ENCODE measurements at places on chromosomes 5 and 9. TPM values are rescaled to one million over a fixed set of nuclear protein-coding genes. Genes with fewer than 3 reads are reported as not detected.

GRCh38 chr5:87119588-87119987, 148.1 kb upstream of the RASA1 start:
- H3K27me3 ChIP-seq, result no peaks in the 10 kb centered on the region
- H3K4me1 ChIP-seq, result peaks cover 52% of the 10 kb centered on the region
- peak overlapping the region; percentile 92 for H3K27ac ChIP-seq
- no peaks in the 10 kb centered on the region for H3K36me3 ChIP-seq
- no peak overlapping the region for H3K4me3 ChIP-seq
- no peak for DNase-seq

- no peaks in the 10 kb centered on the region for H3K27me3 ChIP-seq
- DNase-seq, result no peak
- no peak overlapping the region for H3K4me3 ChIP-seq
- no peak overlapping the region for H3K27ac ChIP-seq
Measured at GRCh38 chr5:135241536-135241935, 157.5 kb downstream of the MACROH2A1 start.

GRCh38 chr5:36740259-36740898, 134.0 kb downstream of the SLC1A3 start:
- H3K27me3 ChIP-seq, result no peaks in the 10 kb centered on the region
- no peak for DNase-seq
- no peak overlapping the region for H3K4me3 ChIP-seq
- H3K36me3 ChIP-seq, result no peaks in the 10 kb centered on the region
- no peak overlapping the region for H3K27ac ChIP-seq

DNA sequence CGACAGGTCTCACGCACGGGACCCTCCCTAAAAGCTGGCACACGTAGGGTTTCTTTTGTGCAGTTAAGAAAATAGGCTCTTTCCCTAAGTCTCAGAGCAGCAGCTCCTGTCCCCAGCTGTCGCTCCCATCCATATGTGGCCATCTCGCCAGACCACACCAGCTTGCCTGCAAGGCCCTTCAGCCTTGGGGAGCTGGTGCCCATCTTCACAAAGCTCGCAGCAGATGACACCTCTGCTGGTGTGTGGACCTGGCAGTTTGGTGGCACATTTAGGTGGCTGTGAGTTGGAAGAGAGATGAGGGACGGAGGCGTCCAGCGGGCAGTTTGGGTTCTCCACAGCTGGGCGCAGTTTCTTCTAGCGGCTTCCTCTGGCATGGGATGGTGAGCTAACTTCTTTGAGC, 239.0 kb downstream of the FANCC start:
- no peak overlapping the region for H3K27ac ChIP-seq
- no peaks in the 10 kb centered on the region for H3K4me1 ChIP-seq
- peaks cover 29% of the 10 kb centered on the region for H3K36me3 ChIP-seq

DNA sequence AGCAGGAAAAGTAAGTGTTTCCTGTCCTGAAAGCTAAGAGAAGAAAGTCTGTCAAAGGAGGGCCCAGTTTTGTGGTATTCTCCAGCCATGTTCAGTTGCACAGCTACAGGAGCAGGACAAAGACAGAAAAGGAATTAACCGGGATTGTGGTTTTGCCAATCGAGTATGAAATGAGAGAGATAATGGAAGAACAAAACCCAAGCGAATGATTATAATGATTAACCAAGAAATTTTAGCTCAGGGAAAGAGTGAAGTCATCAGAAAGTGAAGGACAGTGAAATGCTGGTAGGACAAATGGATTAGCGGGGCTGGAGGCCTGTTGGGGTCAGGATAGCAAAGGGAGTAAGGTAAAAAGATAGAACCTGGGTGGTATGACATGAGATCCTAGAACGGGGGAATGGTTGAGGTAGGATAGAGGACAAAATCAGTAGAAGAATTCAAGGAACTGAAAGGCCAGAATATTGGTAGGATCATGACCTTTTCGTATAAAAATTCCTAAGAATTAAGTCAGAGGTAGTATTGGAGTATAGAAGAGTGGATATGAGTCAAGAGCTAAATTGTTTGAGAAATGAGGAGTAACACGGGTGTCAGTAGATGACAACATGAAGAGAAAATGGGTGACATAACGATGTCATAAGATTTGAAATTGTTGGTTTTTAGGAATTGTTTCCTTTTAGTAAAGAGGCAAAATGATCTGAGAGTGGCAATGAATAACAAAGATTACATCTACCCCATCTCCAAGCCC, 52.8 kb downstream of the DIAPH1 start:
- H3K36me3 ChIP-seq, result peaks cover 24% of the 10 kb centered on the region
- no peaks in the 10 kb centered on the region for H3K27me3 ChIP-seq
- no peak for DNase-seq
- no peak overlapping the region for H3K4me3 ChIP-seq

DNA sequence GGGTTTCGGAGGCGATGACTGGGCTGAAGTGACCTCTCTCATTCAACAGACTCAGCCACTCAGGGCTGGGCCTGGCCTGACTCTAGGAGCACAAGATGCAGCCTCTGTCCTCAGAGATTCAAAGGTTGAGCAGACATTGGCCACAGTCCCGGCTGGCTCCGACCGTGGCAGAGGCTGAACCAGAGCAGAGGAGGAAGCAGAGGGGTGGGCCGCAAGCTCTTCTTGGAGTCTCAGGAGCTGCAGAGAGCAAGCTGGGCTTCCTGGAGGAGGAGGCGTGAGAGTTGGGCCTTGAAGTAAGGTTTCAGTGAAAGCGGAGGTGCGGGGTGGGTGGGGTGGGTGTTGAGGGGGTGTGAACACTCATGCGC, 37.6 kb downstream of the ALG2 start:
- no peak overlapping the region for H3K4me3 ChIP-seq
- no peak for DNase-seq

DNA sequence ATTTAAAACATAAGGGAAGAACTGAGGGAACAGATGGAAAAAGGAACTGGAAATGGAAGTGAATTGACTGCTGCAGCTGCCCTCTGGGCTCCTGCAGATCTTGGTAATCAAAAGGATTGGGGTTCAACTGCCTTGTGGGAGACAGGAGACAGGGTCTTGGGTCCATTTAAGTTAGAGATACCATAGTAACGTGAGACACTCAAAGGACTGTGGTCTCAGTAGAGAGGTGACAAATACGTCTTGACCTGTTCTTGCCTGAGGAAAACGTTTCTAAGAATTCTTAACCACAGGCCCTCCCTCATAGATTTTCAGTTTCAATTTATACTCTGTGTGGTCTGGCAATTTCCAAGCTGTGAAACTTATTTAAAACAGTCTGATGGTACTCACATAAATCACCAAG, 100.8 kb upstream of the DHFR start:
- no peak overlapping the region for H3K4me3 ChIP-seq
- DNase-seq, result no peak
- no peaks in the 10 kb centered on the region for H3K27me3 ChIP-seq
- no peak overlapping the region for H3K27ac ChIP-seq
- no peaks in the 10 kb centered on the region for H3K4me1 ChIP-seq
- peaks cover 8% of the 10 kb centered on the region for H3K36me3 ChIP-seq

DNA sequence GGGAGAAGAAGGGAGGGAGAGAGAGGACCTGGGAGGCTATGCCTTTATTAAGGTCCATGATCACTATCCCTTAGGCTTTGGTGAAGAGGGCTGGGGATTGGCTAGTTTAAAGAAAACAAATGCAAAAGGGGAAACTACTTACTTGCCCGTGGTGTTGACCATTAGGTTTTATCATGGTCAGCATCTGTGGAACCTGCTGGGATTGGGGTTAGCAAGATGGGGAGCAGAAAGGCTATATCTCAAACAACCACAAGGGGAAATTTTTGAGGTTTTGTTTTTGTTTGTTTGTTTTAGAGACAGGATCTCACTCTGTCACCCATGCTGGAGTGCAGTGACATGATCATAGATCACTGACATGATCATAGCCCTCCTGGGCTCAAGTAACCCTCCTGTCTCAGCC, 9.0 kb upstream of the RAD23B start:
- no peak for DNase-seq
- peaks cover 45% of the 10 kb centered on the region for H3K4me1 ChIP-seq
- no peak overlapping the region for H3K4me3 ChIP-seq
- H3K27me3 ChIP-seq, result no peaks in the 10 kb centered on the region

DNA sequence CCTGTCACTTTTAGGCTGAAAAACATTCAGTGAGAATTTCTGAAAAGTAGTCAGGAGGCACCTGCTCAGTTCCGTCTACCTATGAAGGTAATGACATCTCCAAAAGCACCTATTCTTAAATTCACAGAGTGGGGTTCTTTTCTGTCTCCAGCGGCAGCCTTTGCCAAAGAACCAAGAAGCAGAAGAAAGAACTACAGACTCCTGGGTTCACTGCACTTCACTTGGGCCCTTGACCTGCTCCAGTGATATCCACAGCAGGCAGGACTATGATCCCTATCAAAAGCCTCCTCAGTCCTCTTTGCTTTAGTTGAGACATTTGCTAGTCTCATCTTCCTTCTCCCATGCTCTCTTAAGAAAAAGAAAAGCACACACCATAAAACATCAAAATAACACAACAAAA, 19.7 kb upstream of the PLPP6 start:
- H3K27me3 ChIP-seq, result no peaks in the 10 kb centered on the region
- no peaks in the 10 kb centered on the region for H3K36me3 ChIP-seq
- H3K4me3 ChIP-seq, result no peak overlapping the region

GRCh38 chr5:74503-75109, 17.4 kb upstream of the PLEKHG4B start:
- no peaks in the 10 kb centered on the region for H3K36me3 ChIP-seq
- H3K27me3 ChIP-seq, result peaks cover 100% of the 10 kb centered on the region
- no peak overlapping the region for H3K27ac ChIP-seq
- no peak for DNase-seq
- no peaks in the 10 kb centered on the region for H3K4me1 ChIP-seq
- H3K4me3 ChIP-seq, result no peak overlapping the region

GRCh38 chr5:113062869-113063508, 86.4 kb downstream of the DCP2 start:
- H3K4me1 ChIP-seq, result no peaks in the 10 kb centered on the region
- DNase-seq, result no peak
- no peak overlapping the region for H3K27ac ChIP-seq

DNA sequence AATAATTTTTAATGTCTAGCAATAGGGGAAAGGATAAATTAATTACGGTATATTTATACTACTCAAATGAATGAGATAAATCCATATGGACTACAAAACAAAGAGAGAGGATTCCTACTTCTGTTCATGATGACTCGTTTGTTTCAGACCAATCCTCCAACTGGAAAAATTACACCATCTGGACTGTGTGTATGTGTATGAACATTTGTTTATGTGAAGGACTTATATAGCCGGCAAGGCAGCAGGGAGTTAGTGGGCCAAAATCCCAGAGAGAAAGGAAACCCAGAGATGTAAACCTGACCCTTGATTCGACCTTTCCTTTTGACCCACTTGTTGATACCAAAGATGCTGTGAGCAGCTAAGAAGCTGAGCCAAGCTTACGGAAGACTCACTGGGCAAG, 20.1 kb downstream of the PDE6A start:
- H3K4me1 ChIP-seq, result no peaks in the 10 kb centered on the region
- H3K36me3 ChIP-seq, result no peaks in the 10 kb centered on the region
- no peak overlapping the region for H3K27ac ChIP-seq
- H3K4me3 ChIP-seq, result no peak overlapping the region

DNA sequence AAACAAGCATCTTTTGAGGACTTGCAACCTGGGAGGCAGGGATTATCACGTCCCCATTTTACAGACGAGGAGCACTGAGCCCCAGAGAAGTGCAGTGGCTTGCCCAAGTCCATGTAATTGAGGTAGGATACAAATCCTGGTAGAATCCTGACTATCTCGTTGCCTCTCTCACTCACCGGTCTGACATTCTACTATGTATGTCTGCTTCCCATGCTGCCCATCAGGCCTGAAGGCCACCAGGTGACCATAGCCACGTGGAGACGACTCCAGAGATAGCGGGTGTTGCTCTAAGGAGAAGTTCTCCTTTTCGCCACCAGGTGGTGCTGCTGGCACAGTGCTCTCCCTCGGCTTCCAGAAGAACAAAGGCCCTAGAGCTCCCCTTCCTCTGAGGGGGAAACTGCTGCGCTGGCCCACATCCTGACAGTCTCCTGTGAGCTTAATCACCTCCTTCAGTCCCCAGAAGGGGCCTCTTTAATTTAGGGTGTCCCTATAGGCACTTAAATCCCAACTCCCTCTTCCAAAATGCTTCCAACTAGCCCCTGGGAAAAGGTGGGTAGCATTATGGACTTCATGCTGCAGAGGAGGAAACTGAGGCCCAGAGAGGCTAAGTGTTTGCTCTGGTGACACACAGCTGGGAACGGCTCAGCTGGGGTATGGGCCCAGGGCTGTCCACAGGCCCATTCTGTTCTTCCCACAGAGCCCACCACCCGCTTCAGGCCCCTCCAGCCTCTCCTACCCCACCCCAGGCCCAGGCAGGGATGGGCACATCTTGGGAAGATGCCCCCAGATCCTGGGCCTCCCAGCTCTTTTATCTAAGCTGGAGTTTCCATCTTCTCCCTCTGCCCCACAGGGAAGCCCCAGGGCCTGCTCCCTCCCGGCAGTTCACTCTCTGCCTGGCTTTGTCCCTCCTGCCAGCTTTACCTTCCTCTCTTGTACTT, 6.4 kb downstream of the SLC34A1 start:
- H3K4me3 ChIP-seq, result peak overlapping the region; percentile 25
- DNase-seq, result peak; percentile 78
- peaks cover 35% of the 10 kb centered on the region for H3K4me1 ChIP-seq
- no peaks in the 10 kb centered on the region for H3K36me3 ChIP-seq

- 0 out of 2 replicates have a peak, but pooled peaks cover 10% of the 10 kb centered on the region for H3K36me3 ChIP-seq
- H3K4me3 ChIP-seq, result no peak overlapping the region
- peaks cover 38% of the 10 kb centered on the region for H3K4me1 ChIP-seq
- 0 out of 2 replicates have a peak overlapping the region, but pooled peaks have one; percentile 16 for H3K27ac ChIP-seq
- peak; percentile 52 for DNase-seq
Measured at GRCh38 chr5:148386041-148386440, 2.3 kb downstream of the FBXO38 start.

The CEL gene
- total RNA-seq, result 2.7 TPM

The MAMDC2 gene
- total RNA-seq, result 2.7 TPM

The RANBP17 gene
- total RNA-seq, result 17.0 TPM

The PELO gene
- 19.8 TPM for total RNA-seq

The LCP2 gene
- not detected for total RNA-seq

The PCDHGC3 gene
- 0.50 TPM for total RNA-seq

The FGF10 gene
- not detected for total RNA-seq

The MPDZ gene
- 10.8 TPM for total RNA-seq

The DMRT2 gene
- not detected for total RNA-seq

The GOLM1 gene
- total RNA-seq, result 94.7 TPM

The EIF4EBP3 gene
- total RNA-seq, result 4.8 TPM

The SCGB3A2 gene
- total RNA-seq, result not detected

The SLC6A7 gene
- total RNA-seq, result not detected

The SHOC1 gene
- not detected for total RNA-seq

The TNC gene
- total RNA-seq, result 1.9 TPM
